ENCODE measurements at places on chromosomes 3 and 15. TPM values are rescaled to one million over a fixed set of nuclear protein-coding genes. Genes with fewer than 3 reads are reported as not detected.

Gene EFHB
- polyA plus RNA-seq = 0.58 TPM

Gene GOLGA6L10
- polyA plus RNA-seq = 0.36 TPM

DNA sequence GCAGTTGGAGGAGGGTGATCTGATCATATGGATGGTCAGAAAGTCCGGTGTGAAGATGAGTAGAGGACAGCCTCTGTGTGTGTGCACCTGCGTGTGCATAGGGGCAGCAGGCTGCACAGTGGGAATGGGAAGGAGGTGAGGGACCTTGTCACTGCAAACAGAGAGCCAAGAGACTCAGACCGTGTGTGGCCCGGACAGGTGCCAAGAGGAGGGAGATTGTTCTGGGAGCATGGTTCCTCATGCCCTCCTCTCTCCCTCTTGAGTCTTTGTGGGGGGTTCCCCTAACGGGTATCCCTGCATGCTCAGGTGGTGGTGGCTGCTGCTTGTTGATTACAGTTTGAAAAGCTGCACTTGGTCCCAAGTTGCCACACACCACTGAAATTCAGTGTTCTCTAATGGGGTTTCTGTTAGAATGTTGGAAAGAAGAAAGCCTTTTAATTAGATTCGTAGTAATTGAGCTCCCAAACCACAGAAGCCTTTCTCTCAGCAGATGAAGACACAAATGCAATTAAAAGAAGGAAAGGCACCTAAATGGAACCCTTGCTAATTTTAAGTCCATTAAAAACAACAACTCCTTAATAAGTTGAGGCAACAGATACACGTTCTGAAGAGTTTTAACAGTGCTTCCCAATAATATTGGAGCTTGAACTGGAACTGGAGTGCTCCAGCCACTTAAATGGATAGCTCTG lies 68.9 kb downstream of the CHRNA7 start:
- no peak for DNase-seq

DNA sequence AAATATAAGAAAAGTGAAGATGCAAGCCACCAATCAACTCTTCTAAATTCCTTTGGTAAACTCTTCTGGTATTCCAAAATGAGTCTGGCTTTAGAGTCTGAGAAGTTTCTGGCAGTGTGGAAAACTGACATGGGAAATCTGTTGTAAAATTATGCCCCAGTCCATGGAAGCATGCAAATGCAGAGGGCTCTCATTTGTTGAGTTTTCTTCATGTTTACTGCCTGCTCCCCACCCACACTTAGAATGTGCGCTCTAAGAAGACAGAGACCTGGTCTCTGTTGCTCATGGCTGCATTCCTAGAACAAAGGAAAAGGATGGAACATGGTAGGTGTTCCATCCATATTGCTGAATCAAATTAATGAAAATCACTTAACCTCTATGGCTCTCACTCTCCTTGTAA lies 411.8 kb upstream of the PDZRN3 start:
- no peak for DNase-seq

- DNase-seq = no peak
Measured at GRCh38 chr3:124053871-124054270, 61.9 kb upstream of the ROPN1 start.

- DNase-seq = no peak
Measured at GRCh38 chr3:37898424-37898823, 36.7 kb downstream of the CTDSPL start.

DNA sequence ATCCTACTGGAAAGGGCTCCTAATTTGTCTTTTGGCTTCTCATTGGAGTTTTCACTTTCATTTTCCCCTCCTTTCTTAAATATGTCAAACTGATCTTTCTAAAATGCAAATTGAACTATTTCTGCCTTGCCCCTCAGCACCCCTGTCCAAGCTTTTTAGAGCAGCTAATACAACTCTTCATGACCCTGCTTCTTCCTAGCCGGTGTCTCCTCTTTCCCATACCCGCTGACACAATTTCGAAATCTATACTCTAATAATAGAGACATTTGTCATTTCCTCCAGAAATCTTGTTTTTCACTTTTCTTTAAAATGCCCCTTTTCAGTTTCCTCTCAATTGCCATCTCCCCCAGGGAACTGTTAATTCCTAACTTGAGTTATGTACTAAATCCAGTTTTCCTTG lies 2.9 kb upstream of the EPHA3 start:
- no peak for DNase-seq

DNA sequence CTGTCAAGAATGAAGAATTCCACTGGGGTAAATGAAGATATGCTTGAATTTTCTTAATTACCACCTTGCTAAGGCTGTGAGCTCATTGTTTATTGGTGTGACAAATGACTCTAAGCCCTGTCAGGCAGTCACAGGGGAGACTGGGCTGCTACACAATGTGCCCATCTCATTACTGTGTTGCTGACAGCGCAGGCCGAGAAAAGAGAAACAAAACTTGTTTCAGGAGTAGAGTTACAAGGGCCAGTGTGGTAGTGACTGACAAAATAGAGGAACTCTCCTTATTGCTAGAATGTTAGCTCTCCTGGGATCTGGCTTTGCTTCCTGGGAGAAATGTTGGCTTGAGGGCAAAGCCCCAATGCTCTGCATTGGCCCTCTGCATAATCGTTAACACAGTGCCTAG lies 130.4 kb upstream of the CRBN start:
- DNase-seq = no peak

GRCh38 chr15:34370129-34370528 lies 3.1 kb upstream of the LPCAT4 start:
- DNase-seq = no peak

- no peak for DNase-seq
Measured at GRCh38 chr3:172591876-172592771, 68.9 kb upstream of the TNFSF10 start.

DNA sequence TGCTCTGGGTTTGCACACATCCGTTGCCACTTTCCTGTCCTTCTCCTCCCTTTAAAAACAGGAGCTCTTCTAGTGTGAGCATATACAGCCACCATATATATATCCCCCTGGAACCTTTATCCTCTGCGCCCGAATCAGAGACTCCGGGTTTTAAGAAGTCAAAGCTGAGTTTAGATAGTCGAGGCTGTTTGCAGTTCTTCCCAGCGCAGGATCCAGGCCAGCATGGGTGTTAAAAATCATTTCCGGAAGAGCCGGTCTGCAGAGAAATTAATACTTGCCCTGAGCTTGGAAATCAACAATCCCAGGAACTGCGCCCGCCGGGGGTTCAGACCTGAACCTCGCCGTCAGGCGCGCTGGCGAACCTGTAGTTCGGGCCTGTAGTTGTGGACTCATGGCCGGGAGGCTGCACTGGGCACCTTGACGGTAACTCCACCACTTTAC lies 2.3 kb downstream of the SHOX2 start:
- DNase-seq = no peak

GRCh38 chr3:18250991-18251390 lies 174.1 kb downstream of the SATB1 start:
- DNase-seq = no peak

DNA sequence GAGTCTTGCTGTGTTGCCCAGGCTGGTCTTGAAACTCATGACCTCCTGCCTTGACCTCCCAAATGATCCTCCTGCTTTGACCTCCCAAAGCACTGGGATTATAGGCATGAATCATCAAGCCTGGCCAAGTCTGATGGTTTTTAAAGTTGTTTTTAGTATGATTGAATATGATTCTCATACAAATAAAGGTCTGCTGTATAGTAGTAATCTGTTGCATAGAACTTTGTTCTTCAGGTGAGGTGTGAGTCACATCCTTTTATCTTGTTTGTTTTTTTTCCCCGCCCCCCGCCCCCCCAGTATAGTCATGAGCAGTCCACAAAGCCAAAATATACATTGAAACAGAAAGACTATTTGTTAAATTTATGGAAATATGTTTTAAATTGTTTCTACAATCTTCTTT lies 39.0 kb downstream of the UBE2E2 start:
- DNase-seq = peak; percentile 11

DNA sequence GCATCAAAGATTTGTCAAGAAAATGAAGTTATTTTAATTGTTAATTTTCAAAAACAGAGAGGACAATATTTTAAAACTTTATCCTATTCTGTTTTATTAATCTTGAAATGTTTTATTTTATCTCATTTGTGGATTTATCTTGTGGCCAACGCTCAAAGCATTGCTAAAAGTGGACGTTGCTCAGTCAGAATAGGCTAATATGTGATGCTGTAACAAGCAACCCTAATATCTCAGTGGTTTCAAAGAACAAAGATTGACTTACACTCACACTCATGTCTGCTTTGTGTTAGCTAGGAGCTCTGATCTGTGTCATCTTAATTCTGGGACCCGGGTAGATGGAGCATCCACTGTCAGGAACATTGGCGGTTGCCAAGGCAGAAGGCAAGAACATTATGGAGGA lies 86.0 kb upstream of the PLCL2 start:
- no peak for DNase-seq

DNA sequence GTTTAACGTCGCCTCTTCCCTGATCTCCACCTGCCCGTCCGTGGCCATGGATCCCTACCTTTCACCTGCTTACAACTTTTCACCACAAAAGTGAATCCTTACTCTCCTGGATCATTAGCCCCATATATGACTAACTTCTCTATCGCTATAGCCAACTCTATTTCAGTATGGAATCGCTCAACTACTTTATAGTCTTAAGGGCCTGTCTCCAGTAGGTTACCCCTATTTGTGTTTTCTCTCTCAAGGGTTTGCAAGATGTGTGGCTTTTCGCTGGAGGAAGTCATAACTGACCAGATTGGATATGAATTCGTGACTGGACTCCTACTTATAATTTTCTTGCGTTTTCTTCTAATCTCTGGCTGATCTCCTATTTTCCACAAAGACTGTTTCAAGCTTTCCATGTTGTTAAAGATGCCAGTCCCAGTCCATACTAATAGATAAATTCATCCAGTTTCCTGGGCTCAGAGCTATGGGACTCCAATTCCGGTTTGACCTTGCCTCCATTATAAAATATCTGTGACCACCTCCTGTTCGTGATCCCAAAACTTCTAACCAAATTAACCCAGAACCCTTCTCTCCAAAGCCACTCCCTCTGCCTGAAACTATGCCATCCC lies 1.3 kb upstream of the STAG1 start:
- DNase-seq = no peak

DNA sequence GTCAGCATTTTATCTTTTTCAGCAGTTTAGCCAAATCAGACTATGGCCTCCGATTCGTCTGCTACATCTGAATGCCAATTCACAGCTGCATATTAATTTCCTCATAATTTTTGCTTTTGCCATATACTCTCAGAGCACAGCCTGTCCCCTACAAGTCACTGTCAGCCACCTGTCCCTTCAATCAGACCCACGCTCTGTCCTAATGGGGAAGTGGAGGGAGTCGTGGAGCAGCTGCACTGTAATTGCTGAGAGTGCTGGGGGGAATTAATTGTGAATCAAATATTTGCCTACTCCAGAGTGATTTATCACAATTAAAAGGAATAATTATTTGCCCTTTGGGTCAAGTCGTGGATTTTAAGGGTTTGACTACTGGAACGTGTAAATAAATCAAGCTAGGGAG lies 75.5 kb downstream of the EBLN2 start:
- DNase-seq = no peak

DNA sequence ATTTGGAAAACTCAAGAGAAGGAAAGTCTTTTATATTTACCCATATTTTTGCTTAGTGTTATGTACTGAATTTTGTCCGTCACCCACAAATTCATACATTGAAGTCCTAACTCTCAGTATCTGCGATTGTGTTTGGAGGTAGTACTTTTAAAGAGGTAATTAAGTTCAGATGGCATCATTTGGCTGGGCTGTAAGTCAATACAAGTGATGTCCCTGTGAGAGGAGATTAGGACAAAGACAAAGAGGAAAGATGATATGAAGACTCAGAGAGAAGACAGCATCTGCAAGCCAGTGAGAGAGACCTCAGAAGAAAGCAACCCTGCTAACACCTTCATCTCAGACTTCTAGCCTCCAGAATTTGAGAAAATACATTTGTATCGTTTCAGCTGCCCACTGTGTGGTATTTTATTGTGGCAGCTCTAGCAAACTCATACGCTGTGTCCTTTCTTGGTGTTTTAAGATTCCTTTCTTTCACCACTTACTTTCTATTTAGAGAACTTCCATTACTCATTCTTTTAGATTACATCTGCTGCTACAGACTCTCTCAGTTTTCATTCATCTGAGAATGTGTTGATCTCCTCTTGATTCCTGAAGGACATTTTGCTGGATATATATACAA lies 17.0 kb downstream of the LRCH3 start:
- no peak for DNase-seq

- no peak for DNase-seq
Measured at GRCh38 chr3:156637480-156638022, 36.8 kb upstream of the TIPARP start.

All from keratinocyte (primary cell).